ENCODE measurements at places on chromosomes 4 and X. TPM values are rescaled to one million over a fixed set of nuclear protein-coding genes. Genes with fewer than 3 reads are reported as not detected.
A peak's percentile ranks its signal among the peaks of the same experiment; 100 is the strongest.

DNA sequence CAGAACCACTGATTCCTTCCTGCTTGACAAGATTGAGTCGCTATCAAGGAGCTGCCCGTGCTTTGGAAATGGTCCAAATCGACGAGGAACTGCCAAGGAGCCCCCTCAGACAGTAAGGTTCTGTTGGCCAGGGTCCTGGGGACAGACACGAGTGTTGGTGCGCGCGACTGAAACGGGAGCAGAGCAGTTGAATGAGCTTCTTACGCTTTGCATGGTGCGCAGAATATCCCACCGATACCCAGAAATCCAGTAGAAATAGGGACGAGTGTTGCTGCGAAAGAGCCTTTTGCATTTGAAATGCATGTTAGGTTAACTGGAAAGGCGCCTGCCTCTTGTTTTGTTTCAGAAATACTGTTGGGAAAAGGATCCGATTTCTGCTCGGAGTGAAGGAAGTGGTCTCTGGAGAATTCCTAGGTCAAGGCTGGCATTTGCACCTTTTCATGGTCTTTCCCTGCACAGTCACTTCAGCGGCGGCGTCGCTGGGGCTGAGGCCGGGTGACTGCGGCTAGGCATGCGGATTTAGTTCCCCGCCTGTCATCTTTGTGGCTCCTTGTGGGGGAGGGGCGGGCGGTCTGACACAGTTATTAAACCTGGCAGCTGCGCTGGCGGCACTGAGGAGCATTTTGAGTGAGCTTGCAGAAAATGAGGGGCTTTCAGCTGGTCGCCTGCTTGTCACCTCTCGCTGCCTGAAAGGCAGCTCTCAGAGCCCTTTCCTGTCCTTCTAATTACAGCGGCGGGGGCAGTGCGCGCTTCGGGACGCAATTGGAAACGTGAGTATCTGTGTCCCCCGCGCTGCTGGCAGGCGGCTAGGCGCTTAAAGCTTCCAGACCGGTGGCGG lies 51.5 kb upstream of the TRIM2 start:
- DNase-seq: peak; percentile 66

- no peak for DNase-seq
Observed at GRCh38 chr4:135508006-135508714, 1306.6 kb upstream of the PABPC4L start.

- DNase-seq: no peak
Observed at GRCh38 chr4:108272046-108272445, 103.3 kb upstream of the LEF1 start.

- DNase-seq: no peak
Observed at GRCh38 chr4:80221161-80221560, 23.9 kb downstream of the PRDM8 start.

DNA sequence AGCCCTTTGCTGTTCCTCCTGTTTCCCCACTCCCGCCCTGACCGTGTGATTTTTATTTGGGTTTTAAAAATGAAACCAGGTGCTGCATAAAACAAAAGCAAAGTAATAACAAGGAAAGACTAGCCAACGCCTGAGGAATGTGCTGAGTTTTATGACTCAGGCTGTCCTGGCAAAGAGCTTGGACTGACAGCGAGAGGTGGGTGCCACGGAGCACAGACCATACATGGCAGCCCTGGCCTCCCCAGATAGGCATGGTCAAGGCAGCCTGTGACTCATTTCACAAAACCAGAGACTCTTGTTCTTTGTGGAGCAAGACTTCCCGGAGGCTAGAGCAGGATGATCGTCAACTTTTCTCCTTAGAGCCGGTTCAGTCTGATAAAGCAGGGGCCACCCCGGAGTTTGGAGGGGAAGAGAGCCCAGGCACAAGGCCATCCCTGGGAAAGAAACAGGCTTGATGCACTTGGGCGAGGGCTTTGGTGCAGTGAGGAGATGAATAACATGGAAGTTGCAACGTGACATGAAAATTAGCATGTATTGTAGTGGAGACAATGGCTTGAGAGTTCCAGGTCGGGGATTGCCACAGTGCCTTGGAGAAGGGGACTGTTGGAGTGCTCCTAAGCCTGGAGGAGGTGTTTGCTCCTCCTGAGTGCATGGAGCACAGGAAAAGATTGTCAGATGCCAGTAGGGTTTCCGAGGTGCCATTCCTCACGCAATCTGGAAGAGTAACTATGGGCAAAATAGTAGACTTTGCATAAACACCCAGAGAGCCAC lies 54.8 kb downstream of the C4orf51 start:
- peak; percentile 59 for DNase-seq

- DNase-seq: no peak
Observed at GRCh38 chr4:181443021-181443420, 800.2 kb upstream of the TENM3 start.

GRCh38 chrX:23344238-23344903 lies 9.7 kb downstream of the PTCHD1 start:
- no peak for DNase-seq

DNA sequence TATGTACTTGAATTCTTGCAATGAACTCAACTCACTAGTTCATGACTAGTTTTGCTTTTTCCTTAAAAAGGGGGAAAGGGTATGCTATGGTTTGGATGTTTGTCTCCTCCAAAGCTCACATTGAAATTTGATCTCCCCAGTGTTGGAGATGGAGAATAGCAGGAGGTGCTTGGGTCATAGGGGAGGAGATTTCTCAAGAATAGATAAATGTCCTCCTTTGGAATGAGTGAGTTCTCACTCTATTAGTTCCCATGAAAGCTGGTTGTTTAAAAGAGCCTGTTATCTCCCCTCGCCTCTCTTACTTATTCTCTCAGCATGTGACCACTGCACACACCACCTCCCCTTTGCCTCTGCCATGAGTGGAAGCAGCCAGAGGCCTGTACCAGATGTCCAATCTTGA lies 109.4 kb upstream of the INTU start:
- no peak for DNase-seq

- DNase-seq: no peak
Observed at GRCh38 chr4:189660722-189661360, 279.8 kb upstream of the FRG1 start.

- no peak for DNase-seq
Observed at GRCh38 chrX:95974890-95975289, 709.8 kb upstream of the DIAPH2 start.

GRCh38 chrX:31546126-31546525 lies 474.3 kb upstream of the FTHL17 start:
- no peak for DNase-seq

DNA sequence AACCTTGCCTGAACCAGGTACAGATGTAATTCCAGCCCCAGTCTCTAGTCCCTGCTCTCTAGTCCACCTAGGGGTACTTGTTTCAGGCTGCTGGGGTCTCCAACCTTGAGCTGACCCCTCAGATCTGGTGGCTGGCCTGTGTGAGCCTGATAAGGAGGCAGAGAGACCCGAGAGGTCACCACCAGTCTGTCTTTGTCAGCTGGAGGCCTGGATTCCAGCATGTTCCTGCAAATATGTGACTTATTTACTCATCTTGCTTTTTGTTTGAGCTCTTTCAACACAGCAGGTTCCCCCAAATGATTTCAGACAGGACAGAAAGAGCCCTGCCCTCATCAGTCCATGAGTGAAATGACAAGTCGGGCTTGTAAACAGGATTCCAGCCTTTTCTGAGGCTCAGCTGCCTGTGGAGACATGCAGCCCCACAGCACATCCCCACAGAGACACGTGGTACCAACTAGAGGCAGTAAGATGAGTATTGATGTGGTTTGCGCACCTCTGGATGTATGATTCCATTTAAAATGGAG lies 37.5 kb upstream of the STK26 start:
- DNase-seq: no peak

GRCh38 chr4:42985976-42986375 lies 93.5 kb downstream of the GRXCR1 start:
- no peak for DNase-seq

DNA sequence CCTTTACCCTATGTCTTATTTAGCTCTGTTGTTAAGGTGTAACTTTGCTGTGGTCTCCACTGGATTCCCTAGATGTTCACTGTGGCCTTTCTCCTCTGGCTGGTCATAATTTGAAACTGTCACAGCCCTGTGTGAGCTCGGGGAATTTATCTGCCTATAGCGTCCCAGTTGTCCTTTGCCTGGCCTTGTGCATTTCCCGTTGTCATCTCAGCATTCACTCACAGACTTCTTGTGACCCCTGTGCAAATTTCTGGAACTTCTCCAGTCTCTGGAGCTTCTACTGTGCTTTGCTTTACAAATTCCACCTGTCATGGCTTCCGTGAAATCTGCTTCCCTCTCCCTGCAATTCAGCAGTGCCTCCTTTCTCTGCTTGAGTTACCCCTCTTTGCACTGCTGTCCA lies 106.7 kb downstream of the WWC2 start:
- DNase-seq: no peak

DNA sequence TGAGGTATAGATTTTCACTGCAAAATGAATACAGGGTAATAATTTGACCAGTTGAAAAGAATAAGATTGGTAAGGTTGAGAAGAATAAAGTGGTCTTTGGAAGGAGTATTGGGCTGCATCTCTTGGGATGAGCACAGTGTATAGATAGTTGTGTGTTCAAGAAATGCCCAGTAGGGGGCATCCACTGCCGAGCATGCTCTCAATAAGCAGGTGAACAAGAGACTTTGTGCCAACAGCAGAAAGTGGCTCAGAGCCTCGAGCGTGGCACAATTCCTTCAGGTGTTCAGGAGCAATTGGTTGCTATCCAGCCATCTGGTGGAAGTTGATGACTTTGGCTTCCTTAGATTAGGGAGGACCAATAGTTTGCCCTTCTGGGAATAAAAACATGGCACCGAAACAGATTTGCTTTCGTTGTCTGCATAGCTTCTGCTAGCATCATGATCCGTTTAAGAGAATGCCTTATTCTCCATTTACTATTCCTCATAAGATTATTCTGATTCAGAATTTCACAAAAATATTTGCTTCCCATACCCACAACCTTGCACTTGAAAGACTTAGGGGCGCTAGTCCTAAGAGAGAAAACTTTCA lies 258.1 kb upstream of the NEIL3 start:
- no peak for DNase-seq

DNA sequence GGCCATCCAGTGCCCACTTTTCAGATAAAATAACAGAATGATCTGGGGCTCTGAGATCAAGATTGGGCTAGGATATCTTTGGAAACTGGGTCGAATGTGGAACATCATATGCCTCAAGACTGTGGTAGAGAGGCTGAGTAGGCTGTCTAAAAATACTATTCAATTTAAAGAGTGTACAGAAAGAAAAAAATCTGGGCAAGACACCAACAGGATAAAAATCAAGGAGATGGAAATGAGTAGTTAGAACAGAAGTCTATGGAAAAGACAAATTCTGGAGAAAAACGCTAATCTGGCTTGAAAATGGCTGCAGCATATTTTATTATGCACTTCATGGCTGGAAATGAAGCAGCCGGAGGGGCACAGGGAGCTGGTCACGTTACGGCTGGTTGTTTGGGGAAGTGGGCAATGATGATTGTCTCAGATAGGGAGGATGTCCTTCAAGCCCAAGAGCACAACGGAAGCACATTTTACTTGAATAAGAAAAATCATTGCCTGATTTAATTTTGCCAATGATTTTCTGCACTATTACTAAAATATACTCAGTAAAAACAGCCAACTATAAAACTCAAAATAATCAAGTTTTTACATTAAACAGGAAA lies 27.1 kb upstream of the MAPK10 start:
- DNase-seq: no peak

DNA sequence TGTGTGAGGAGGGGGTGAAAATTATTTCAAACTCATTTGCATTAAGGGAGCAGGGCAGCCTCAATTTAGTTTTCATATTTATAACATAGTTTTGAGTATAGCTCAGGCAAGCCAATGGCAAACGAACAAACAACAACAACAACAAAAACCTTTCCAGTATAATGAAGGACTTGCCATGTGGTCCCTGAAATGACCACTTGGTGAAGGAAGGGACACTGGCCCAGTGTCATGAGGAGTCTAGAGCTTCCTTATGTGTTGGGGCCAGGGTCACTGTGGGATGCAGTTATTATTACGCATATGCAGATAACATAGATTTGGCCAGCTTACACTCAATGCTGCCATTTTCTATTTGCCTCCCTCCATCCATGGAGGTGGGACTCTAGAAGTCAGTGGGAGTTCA lies 23.3 kb downstream of the NKX3-2 start:
- no peak for DNase-seq

GRCh38 chr4:4659871-4660651 lies 118.2 kb upstream of the STX18 start:
- DNase-seq: no peak

- no peak for DNase-seq
Observed at GRCh38 chrX:84690228-84690627, 188.0 kb upstream of the HDX start.

GRCh38 chrX:146615628-146616348 lies 193.8 kb upstream of the CXorf51B start:
- DNase-seq: no peak

DNA sequence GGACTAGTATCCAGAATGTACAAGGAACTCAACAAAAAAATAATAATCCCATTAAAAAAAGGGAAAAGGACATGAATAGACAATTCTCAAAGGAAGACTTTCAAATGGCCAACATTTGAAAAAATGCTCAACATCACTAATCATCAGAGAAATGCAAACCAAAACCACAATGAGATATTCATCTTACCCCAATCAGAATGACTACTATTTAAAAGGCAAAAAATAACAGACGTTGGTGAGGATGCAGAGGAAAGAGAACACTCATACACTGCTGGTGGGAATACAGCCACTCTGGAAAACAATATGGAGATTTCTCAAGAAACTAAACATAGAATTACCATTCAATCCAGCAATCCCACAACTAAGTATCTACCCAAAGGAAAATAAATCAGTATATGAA lies 133.1 kb downstream of the KDR start:
- DNase-seq: no peak

SPOCK3 gene
- not detected for total RNA-seq

DUSP21 gene
- not detected for total RNA-seq

OTC gene
- not detected for total RNA-seq

DGAT2L6 gene
- not detected for total RNA-seq

CENPVL3 gene
- total RNA-seq: not detected

PGAM4 gene
- not detected for total RNA-seq

NPY5R gene
- total RNA-seq: not detected

SOX3 gene
- not detected for total RNA-seq

OSTC gene
- total RNA-seq: 21.4 TPM

NPY2R gene
- total RNA-seq: not detected

FGF13 gene
- 0.43 TPM for total RNA-seq

KCNIP4 gene
- not detected for total RNA-seq

MAGEA9B gene
- total RNA-seq: not detected
